ENCODE measurements at places on chromosomes 7 and 10.

GRCh38 chr7:96236198-96237039 is 85.5 kb downstream of the SLC25A13 start:
- no peak for DNase-seq

DNA sequence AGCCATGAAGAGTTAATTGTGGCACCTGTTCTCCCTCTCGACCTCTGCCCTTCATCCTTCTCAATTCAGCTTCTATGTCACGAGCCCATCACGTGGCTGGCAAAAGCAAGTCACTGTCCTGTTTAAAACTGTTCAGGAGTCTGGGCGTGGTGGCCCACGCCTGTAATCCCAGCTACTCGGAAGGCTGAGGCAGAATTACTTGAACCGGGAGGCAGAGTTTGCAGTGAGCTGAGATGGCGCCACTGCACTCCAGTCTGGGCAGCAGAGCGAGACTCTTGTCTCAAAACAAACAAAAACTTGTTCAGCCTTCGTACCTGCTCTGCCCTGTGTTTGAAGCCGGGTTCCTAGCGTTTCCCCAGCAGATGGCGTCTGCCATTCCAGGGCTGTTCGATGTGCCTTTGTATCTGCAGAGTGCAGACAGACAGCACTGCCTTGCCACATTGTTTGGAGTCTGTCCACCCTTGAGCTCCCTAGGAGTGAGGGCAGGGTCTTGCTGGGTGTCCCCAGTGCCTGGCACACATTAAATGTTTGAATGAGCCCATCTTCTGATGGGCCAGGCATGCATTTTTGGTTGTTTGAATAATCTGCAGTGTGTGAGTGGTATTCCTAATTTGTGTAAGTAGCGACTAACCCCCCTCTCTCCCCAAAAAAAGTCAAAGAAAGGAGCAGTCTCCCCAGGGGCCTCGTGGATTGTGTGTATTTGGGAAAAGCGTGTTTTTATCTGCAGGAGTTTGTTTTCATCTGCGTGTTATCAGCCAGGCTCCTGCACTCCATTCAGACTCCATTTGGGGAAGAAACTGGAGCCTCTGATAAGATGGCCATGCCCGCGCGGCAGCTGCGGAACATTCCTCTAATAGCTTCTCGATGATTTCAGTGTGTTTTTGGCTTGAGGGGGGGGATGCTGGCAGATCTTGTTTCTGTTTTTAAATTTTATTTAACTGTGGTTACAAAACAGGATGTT is 61.2 kb downstream of the DNAJB6 start:
- DNase-seq, result no peak

DNA sequence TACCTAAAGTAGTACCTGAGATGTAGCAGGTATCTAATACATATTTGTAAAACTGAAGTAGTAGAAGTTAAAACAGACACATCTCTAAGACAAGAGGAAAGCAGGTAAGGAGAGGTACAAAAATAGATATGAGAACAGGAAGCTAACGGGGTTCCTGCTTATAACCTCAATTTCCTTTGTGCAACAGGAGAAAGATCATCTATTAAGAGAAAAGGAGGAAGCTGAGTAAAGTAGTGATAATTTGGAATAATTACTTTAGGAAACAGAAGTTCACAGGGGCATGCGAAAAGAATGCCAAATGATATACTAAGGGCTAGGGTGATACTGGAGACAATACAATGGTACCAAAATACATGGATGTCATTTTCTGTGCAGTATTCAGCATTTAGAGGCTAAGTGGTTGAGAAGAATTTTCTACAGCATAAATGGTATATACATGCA is 108.7 kb downstream of the NRBF2 start:
- DNase-seq, result no peak

GRCh38 chr7:23108995-23109394 is 3.4 kb downstream of the KLHL7 start:
- DNase-seq, result no peak

- no peak for DNase-seq
Measured at GRCh38 chr10:71980181-71981014, 16.2 kb downstream of the CHST3 start.

GRCh38 chr10:88088441-88089340 is 225.3 kb downstream of the PTEN start:
- DNase-seq, result no peak

DNA sequence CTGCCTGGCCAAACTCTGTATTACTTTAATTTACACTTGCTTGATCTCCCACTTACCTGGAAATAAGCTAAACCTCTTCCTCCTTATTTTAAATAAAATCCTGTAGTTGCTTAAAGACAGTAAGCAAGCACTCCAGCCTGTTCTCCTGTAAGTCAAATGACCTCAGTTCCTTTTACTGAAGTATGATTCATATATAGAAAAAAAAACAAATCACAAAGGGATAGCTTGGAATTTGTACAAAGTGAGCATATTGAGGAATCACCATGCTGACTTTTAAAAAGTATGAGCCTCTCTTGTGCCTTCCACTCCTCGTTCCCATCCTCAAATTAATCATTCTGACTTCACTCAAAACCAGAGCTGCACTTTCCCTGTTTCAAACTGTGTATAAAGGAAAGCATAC is 52.0 kb downstream of the C10orf90 start:
- no peak for DNase-seq

- DNase-seq, result no peak
Measured at GRCh38 chr7:156907656-156908055, 14.7 kb upstream of the LMBR1 start.

- no peak for DNase-seq
Measured at GRCh38 chr10:81847675-81848074, 27.3 kb upstream of the NRG3 start.

GRCh38 chr10:75487755-75488125 is 56.3 kb downstream of the LRMDA start:
- DNase-seq, result no peak

DNA sequence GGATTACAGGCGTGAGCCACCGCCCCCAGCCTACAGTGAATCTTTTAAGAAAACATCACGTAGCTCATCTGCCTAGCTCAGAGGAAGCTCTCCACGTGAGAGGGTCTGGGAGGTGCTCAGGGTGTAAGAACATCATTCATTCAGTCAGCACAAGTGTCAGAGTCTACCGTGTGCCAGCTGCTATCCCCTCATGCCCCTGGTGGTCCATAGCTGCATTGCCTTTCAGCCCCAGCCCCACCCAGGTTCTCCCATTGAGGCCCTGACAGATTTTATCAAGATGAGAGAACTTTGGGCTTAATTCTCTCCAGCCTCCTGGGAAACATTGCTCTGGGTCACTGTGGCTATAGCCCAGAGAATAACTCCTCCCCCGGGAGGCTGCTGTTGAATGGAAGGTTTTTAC is 45.1 kb downstream of the ZNF503 start:
- no peak for DNase-seq

- no peak for DNase-seq
Measured at GRCh38 chr10:51014680-51015389, 59.5 kb upstream of the PRKG1 start.

DNA sequence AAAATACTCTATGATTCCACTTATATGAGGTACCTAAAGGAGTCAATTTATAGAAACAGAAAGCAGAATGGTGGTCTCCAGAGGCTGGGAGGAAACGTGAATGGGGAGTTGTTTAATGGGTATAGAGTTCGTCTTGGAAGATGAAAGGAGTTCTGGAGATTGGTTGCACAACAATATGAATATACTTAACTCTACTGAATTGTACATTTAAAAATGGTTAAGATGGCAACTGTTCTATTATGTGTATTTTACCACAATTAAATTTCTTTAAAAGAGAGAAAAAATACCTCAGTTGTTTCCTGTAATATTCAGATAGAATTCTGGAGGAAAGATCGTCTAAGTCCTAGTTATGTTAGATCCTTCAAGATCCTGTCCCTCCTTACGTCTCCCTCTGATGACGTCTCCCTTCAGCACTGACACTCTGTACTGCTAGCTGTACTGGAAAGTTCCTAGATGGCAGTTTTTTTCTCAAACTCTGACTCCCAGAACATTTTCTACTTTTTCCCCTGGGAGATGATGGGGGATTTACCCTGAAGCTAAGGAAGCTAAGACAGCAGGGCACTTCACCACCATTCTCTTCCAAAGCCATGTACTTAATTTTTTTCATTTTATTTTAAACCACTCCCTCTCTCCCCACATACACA is 53.2 kb upstream of the CAV2 start:
- DNase-seq, result no peak

- no peak for DNase-seq
Measured at GRCh38 chr7:113562242-113562641, 356.6 kb downstream of the PPP1R3A start.

DNA sequence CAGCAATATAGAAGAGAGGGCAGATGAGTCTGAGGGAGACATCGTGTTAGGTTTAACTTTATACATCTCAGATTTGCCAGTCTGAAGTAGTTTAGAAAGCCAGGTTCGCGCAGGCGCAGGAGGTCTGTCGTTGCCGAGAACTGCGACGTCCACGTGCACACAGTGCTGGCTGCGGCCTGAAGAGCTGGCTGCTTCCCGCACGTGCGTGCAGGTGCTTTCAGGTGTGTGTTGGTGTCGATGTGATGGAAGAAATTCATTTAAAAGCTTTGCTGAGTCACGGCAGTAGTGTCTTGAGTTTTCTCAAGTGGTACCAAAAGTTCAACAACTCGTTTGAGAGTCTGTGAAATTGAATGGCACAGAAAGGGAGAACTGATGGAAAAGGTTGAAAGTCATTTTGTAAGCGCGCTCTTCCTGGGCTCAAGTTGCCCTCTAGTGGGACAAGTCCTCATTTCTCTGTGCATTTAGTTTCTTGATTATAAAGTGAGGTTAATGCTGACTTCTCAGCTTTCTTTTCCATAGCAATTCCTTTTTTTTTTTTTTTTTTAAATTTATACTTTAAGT is 18.6 kb downstream of the WDR37 start:
- no peak for DNase-seq

All from stimulated activated CD8-positive, alpha-beta memory T cell treated with anti-CD3 and anti-CD28 coated beads, Interleukin-4, amount 100 ng/mL, for 4 hours (primary cell).